ENCODE measurements at places on chromosomes 5 and 9.

GRCh38 chr9:14212077-14212476, 101.9 kb downstream of the NFIB start:
- DNase-seq = no peak

- DNase-seq = no peak
Measured at GRCh38 chr5:130017173-130017572, 112.9 kb downstream of the CHSY3 start.

DNA sequence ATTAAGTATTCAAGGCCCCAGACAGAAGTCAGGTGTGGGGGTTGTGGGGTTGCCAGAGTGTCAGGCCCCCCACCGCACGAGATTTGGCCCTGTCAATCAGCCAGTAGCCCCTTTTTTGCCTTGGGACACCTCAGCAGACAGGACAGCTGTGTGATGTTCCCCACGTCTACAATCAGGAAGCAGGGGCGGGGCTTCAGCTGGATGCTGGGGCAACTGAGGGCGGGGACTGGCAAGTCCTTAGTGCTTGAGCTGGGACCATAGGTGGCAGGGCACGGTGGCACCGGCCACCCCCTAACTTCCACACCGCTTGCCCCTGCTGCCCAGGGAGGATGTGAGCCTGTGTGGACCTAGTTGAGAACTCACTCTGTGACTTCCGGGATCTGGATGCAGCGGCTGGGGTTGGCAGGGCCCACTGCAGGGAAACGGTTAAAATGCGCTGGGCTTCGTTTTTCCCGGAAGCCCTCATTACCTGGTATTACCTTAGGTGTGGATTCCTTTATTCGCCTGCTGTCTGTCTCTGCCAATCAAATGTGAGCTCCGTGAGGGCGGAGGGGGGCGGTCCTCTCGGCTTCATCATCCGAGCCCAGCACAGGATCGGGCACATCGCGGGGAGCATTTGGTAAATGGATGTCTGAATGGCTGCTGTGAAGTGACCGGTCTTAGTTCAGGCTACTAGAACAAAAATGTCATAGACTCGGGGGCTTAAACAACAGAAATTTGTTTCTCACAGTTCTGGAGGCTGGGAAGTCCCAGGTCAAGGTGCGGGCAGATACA, 7.5 kb upstream of the GTF3C5 start:
- DNase-seq = no peak

DNA sequence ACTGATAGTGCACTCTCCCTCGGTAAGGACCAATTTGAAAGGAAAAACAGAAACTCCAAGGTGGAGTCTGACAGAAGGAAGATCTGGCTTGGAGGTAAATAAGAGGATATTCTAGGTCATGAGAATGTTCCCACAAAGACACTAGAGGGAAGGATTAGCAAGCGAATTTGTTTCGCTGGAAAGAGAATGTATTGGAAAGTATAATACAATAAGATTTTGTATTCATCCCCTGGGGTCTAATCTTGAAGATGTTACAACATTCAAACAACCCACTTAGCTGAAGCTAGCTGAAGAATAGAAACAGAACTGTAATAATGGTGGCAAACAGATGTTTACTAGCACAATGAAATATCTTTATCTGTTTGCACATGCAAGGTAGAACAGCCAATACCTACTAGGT, 158.7 kb downstream of the GNAQ start:
- no peak for DNase-seq

- DNase-seq = no peak
Measured at GRCh38 chr9:124843456-124844034, 9.7 kb upstream of the WDR38 start.

- DNase-seq = no peak
Measured at GRCh38 chr9:89986190-89986589, 381.4 kb downstream of the GADD45G start.

GRCh38 chr9:2066312-2067273, 51.4 kb downstream of the SMARCA2 start:
- no peak for DNase-seq

- no peak for DNase-seq
Measured at GRCh38 chr9:86772635-86772993, 174.7 kb downstream of the GAS1 start.

- DNase-seq = no peak
Measured at GRCh38 chr5:72920690-72921502, 34.9 kb upstream of the FCHO2 start.
